ENCODE measurements at places on chromosomes 6 and 20.

GRCh38 chr6:147372806-147373205, 135.7 kb upstream of the SAMD5 start:
- H3K27ac ChIP-seq = no peak overlapping the region
- H3K27me3 ChIP-seq = no peaks in the 10 kb centered on the region
- DNase-seq = no peak
- no peaks in the 10 kb centered on the region for H3K4me1 ChIP-seq

- no peaks in the 10 kb centered on the region for H3K4me1 ChIP-seq
- no peak for DNase-seq
- H3K27ac ChIP-seq = no peak overlapping the region
- no peak overlapping the region for H3K4me3 ChIP-seq
- H3K36me3 ChIP-seq = no peaks in the 10 kb centered on the region
- no peaks in the 10 kb centered on the region for H3K27me3 ChIP-seq
Measured at GRCh38 chr6:123598011-123598410, 38.7 kb downstream of the TRDN start.

- H3K4me3 ChIP-seq = no peak overlapping the region
- H3K4me1 ChIP-seq = no peaks in the 10 kb centered on the region
- H3K36me3 ChIP-seq = peaks cover 11% of the 10 kb centered on the region
- no peak overlapping the region for H3K27ac ChIP-seq
Measured at GRCh38 chr20:62826646-62827310, 9.9 kb downstream of the COL9A3 start.

GRCh38 chr6:85462673-85463072, 12.8 kb downstream of the NT5E start:
- no peak overlapping the region for H3K4me3 ChIP-seq
- DNase-seq = no peak
- H3K36me3 ChIP-seq = no peaks in the 10 kb centered on the region
- no peaks in the 10 kb centered on the region for H3K27me3 ChIP-seq

- H3K27ac ChIP-seq = no peak overlapping the region
- H3K4me3 ChIP-seq = no peak overlapping the region
- DNase-seq = no peak
Measured at GRCh38 chr6:71410681-71411080, 122.1 kb downstream of the OGFRL1 start.

- H3K36me3 ChIP-seq = peaks cover 3% of the 10 kb centered on the region
- H3K27ac ChIP-seq = no peak overlapping the region
- 0 out of 2 replicates have a peak, but pooled peaks cover 2% of the 10 kb centered on the region for H3K4me1 ChIP-seq
- no peak for DNase-seq
Measured at GRCh38 chr6:4870821-4871494, 94.8 kb downstream of the CDYL start.

- H3K4me3 ChIP-seq = no peak overlapping the region
- no peaks in the 10 kb centered on the region for H3K27me3 ChIP-seq
- no peaks in the 10 kb centered on the region for H3K4me1 ChIP-seq
- DNase-seq = no peak
- H3K36me3 ChIP-seq = peaks cover 7% of the 10 kb centered on the region
Measured at GRCh38 chr20:15937179-15937578, 636.1 kb downstream of the KIF16B start.

- H3K4me1 ChIP-seq = no peaks in the 10 kb centered on the region
- H3K27me3 ChIP-seq = no peaks in the 10 kb centered on the region
- no peak overlapping the region for H3K4me3 ChIP-seq
Measured at GRCh38 chr6:63099772-63100459, 111.4 kb upstream of the FKBP1C start.

- no peak overlapping the region for H3K4me3 ChIP-seq
- no peak overlapping the region for H3K27ac ChIP-seq
- H3K36me3 ChIP-seq = no peaks in the 10 kb centered on the region
- no peaks in the 10 kb centered on the region for H3K27me3 ChIP-seq
- no peaks in the 10 kb centered on the region for H3K4me1 ChIP-seq
- DNase-seq = no peak
Measured at GRCh38 chr6:137970368-137970767, 103.3 kb downstream of the TNFAIP3 start.

GRCh38 chr20:55173601-55174000, 698.2 kb downstream of the DOK5 start:
- no peaks in the 10 kb centered on the region for H3K27me3 ChIP-seq
- H3K27ac ChIP-seq = no peak overlapping the region
- no peak overlapping the region for H3K4me3 ChIP-seq

Data from H9 (cell line).